ENCODE measurements at places on chromosomes 4 and X.

DNA sequence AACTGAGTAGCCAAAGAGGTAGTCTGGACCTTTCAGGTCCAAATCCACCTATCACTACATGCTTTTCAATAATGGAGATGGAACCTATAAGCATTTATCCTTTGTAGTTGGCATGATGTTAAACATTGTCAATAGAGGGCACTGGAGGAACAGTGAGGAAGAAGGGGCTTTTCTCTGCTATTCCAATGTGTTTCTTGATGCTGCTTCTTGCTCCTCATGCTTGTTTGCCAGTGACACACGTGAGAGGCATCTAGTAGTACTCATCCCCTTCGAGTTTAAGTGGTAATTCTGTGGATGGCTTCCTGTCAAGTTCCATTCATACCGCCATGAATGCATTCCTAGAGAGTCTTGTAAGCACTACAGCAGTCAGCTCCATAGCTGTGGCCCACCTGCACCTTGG is 84.0 kb downstream of the NAA11 start:
- no peak for DNase-seq

- DNase-seq = no peak
Observed at GRCh38 chr4:113707048-113707447, 54.5 kb downstream of the CAMK2D start.

- no peak for DNase-seq
Observed at GRCh38 chr4:150501009-150501727, 80.8 kb upstream of the MAB21L2 start.

DNA sequence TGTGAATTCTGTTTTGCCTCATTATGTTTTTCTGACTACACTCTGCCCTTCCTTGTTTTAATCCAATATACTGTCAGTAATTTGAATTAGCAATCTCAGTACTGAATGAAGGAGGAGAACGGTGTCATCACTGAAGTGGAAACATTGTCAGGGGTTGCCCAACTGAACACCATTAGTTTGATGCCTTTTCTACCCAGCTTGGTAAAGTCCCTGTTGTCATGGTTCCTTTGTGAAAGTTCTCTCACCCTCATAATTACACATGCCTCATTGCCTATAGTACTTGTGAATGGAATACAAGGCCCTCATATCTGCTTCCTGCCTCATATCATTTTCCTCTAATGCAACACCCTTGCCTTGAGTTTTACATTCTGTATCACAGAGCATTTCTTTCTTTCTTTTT is 76.9 kb downstream of the RRAGB start:
- DNase-seq = no peak

DNA sequence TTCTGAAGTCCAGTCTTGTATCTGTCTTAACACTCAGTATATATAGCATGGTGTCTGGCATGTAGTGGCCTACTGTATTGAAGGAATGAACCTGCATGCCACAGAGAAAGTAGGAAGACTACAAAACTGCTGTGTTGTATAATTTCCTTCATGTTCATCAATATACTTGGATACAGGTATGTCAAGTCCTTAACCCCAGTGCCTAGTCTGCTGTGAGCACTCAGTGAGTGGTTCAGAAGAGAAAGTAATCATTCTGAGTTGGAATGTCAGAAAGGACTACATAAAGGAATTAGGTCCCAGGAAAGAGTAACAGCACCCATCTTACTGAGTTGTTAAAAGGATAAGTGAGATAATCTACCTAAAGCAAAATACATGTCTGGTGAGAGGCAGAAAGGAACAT is 32.0 kb downstream of the ABCE1 start:
- DNase-seq = no peak

DNA sequence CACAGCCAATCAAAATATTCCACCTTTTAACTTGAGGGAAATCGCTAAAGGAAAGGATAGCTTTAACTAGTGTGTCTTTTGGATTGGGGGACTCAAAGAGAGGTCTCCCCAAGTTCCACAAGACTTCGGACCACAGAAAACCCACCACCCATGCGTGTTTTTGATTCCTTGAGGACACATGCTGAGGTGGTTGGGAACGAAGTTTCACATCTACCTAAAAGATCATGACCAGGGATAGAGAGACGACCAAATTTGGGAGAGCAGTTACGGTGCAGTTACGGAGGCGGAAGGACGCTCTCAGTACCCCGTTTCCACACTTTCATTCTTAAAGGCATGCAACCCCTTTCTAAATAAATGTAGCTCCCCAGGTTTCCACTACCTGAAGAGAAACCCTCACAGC is 1.1 kb downstream of the PCYT1B start:
- DNase-seq = no peak

- no peak for DNase-seq
Observed at GRCh38 chr4:181611946-181612600, 631.1 kb upstream of the TENM3 start.

GRCh38 chr4:155568641-155569220 is 97.9 kb upstream of the GUCY1A1 start:
- no peak for DNase-seq

GRCh38 chr4:47499700-47500099 is 14.6 kb downstream of the ATP10D start:
- no peak for DNase-seq

- no peak for DNase-seq
Observed at GRCh38 chrX:152884171-152884570, 13.7 kb upstream of the ZNF185 start.

- no peak for DNase-seq
Observed at GRCh38 chr4:5780831-5781480, 70.0 kb downstream of the EVC start.

DNA sequence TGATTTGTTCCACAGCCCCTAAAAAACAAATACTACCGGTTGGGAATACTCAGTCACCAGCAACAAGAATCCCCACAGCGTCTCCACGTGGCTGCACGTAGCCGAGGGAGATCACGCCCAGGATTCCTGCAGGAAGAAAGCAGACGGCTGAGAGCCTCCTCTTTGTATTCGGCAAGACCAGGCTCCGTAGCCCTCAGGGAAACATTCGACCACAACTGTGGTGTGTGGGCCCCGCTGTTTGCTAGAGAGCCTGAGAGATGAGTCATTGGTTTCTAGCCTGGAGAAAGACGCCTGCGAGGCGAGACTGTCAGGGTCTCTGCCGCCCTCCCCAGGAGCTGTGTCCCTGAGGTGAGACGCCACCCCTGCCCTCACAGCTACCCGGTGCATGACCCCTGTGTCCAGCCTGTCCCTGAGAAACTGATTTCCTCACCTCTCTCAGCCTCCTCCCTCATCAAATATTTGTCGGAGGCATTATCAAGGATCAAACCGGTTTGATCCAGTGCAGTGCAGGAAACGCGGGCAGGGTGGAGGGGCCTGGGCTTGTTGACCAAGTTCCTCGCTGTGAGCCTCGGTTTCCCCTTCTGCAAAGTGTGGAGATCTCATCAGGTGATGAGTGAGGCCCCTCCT is 4.7 kb upstream of the S100P start:
- peak; percentile 57 for DNase-seq

GRCh38 chr4:177242651-177243286 is 66.9 kb upstream of the NEIL3 start:
- DNase-seq = no peak

DNA sequence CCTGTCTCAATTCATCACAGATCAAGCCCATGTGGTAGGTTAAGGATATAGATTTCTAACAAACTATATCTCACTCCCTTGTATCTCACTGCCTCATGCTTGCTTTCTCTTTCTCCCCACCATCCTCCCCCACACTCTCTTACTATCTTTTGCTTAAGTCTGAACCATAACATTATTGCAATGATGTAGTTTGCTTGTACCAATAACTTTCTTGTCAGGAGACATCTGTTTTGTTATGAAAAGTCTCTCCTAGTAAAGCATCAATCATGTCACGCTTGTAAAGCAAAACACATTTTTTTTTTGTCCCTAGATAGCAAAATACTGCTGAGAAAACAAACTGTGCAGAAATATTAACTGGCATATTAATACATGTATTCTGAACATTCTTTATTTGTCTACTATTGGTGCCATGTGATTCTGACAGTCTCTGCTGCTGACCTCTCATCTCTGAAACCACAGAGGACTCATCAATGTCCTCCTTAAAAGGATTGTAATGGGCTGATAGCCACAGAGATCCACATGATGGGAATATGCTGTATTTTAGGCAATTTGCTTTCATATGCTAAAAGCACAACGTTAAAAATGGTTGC is 217.5 kb downstream of the VEGFC start:
- no peak for DNase-seq

GRCh38 chr4:108094131-108094530 is 74.6 kb downstream of the LEF1 start:
- DNase-seq = no peak

DNA sequence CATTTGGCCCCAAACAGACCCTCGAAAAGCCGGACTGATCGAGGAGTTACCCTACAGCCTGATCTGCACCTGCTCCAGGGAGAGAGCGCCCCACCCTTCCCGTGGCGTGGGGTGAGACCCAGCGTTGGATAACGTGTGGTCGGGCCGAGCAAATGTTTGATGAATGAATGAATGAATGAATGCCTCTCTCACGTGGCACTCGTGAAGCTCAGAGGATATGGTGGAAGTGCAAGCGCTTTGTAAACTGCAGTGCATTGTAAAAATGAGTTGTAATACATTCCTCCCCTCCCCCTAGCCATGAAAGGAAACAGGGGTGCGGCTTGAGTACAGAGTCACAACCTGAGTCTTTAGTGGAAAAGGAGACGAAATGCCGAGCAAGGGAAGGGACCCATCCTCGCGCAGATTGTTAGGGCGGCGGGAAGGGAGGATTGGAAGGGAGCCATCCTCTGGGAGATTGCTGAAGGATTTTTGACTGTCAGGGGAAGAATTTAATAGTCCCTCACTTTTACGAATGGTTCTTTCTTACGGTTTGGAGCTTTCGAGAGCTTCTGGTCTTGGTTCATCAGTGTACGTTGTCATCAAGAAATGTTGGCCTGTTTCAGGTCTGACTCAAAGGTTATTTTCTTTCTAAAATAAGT is 772 bp upstream of the FBXW7 start:
- no peak for DNase-seq

DNA sequence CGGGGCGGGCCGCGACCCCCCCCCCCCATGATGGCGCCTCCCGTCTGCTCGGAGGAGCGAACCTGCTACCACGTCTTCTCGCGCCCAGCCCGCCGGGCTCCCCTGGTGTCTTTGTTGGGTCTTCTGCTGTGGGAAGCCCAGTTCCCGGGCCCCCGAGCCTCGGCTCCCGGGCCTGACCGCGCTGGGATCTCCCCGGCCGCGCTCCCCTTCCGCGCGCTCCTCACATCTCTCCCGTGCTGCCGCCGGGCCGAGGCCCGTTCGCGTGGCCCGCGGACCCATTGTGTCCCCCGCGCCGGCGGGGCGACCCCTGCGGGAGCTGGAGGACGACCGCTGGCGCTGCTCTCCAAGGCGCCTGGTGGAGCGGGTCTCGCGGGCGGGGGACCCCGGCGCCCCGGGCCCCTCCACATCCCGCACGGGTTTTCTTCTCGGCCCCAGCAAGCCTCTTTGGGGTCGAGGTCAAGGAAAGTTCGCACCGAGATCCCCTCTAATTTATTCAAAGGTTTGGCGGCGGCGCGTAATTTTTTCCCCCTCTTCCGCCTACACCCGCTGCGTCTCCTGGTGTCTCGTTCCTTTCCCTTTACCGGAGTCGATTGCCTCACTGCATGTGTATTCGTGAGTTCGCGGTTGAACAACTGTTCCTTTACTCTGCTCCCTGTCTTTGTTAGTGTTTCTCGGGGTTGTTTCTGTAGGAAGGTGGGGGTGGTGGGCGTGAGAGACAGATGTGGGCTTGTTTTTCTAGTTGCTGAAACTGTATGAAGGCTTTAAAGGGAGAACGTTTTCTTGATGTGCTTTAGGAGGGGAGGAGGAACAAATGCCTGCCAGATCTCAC is 770 bp downstream of the SMAD1 start:
- no peak for DNase-seq

- no peak for DNase-seq
Observed at GRCh38 chr4:164571593-164572390, 182.1 kb upstream of the SMIM31 start.

GRCh38 chr4:185238215-185238681 is 28.9 kb downstream of the SNX25 start:
- DNase-seq = no peak

DNA sequence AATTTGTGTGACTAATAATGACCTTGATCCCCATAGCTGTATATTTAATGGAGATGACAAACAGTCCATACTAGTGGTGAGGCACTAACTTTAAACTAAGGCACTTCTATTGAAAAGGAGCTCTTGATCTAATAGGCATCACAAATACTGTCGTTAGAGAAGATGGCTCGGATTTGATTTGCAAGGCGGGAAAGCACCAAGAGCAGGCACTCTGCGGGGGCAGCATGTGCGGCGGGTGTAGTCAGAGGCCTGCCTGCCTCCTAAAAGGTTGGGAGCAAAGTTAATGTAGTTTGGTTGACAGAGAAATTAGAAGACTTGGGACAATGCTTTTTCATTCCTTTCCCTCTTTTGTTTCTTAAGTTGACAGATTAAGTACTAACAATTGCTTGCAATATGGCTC is 278.8 kb downstream of the CFAP299 start:
- no peak for DNase-seq

All from stimulated activated CD8-positive, alpha-beta memory T cell treated with anti-CD3 and anti-CD28 coated beads, Interleukin-7, amount 100 ng/mL, for 1 hour (primary cell).